Left ventricle myocardium superior (tissue), 1 donor: ENCODE measurements at places on chromosomes 3 and 15. TPM values are rescaled to one million over a fixed set of nuclear protein-coding genes. Genes with fewer than 3 reads are reported as not detected.

GRCh38 chr3:126342991-126343648, 14.1 kb downstream of the KLF15 start:
- DNase-seq, result no peak

DNA sequence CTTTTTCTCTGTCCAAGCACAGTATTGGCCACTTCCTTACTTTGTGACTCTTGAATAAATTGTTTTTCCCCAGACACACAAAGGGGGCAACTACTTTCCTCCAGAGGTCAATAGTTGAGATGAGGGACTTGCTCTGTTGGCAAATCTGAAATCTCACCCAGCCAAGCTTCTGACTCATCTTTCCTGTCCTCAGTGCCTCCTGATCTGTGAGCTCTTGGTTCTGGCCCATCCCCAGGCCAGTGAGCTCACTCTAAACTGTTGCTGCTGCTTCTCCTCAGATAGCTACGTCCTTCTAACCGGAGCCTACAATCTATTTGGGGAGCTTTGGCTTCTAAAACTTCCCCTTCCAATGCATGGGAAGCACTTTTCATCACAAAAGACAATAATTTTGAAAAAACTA, 50.0 kb upstream of the NMD3 start:
- peak; percentile 66 for DNase-seq

DNA sequence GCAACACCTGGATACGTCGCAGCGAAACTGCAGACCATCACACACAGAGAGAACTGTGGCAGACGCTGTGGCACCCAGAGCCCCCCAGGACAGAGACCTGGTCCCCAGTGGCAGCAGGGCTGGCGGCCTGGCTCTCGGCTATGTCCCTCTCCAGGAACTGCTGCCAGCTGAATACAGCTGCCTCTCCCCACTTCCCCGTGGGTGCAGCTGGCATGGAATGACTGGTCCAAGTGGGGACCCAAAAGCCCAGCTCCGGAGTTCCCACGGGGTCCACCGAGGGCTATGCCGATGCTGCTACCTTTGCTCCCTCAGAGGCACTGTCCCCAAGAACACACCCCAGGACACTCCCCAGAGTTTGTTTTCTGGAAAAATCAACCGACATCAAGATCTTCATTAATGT, 67.8 kb upstream of the GATA2 start:
- DNase-seq, result no peak

GRCh38 chr3:30658328-30659052, 52.1 kb downstream of the TGFBR2 start:
- DNase-seq, result no peak

GRCh38 chr15:75167588-75168350, 33.9 kb upstream of the C15orf39 start:
- no peak for DNase-seq

DNA sequence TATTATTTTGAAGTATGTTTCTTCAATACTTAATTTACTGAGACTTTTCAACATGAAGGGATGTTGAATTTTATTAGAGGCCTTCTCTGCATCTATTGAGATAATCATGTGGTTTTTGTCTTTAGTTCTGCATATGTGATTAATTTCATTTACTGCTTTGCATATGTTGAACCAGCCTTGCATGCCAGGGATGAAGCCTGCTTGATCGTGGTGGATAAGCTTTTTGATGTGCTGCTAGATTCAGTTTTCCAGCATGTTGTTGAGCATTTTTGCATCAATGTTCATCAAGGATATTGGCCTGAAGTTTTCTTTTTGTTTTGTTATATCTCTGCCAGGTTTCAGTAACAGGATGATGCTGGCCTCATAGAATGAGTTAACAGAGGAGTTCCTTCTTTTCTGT, 134.4 kb downstream of the RSRC1 start:
- DNase-seq, result no peak

- DNase-seq, result no peak
Measured at GRCh38 chr3:79161941-79162340, 605.9 kb downstream of the ROBO1 start.

DNA sequence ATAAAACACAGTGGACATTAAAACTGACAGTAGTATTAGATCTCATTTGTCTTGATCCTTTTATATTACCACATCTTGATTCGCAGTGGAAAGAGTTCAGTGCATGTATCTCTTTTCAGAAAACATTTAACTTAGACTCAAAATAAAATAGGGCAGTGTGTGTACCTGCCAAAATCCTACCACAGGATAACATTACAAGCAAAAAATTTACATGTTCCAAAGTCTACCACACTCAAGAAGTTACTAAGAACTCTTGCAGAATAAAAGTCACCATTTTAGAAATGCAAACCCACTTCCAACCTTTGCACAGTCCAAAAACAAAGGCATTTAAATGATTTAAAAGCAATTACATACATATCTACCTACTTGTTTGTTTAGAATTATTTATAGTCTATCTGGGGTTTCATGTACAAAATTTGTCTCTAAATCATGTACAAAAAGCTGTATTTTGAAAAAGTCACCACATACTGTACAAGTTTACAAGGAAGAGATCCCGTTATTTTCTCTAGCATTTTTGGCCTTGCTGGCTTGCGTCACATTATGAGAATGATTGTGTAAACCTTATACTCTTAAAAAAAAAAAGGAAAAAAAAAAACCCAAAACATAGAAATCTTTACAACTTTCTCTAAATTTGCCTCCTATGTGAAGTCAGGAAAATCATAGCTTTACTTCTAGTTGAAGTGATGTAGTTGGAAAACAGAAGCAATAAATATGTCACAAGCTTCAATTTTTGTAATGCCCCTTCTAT, 153.8 kb downstream of the ADAM10 start:
- DNase-seq, result no peak

- no peak for DNase-seq
Measured at GRCh38 chr3:64908251-64908685, 220.5 kb upstream of the ADAMTS9 start.

GABRR3 gene
- total RNA-seq, result not detected

IL17RB gene
- total RNA-seq, result 3.1 TPM

GRCh38 chr3:187983484-187984124, 170.4 kb upstream of the LPP start:
- peak; percentile 42 for DNase-seq

GOLGA8Q gene
- 1.1 TPM for total RNA-seq

DNA sequence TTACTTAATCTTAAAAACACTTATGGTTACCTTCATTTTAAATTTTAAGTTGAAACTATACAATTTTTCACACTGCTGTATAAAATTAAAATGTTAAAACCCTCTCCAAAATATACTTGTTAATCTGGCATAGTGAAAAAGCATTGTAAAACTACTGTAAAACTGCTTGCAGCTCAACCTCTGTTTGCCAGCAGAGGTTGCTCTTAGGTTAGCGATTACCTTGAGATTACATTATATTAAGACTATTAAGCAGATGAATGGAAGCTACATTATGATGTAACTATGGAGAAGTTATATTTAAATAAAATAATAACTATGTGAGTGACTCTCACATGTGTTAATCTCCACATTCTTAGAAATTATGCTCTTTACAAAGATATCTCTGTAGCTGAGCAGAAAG, 143.6 kb upstream of the SLITRK3 start:
- DNase-seq, result no peak

GRCh38 chr3:189355481-189356201, 183.9 kb downstream of the TPRG1 start:
- no peak for DNase-seq

GRCh38 chr3:154783521-154783931, 296.6 kb upstream of the MME start:
- DNase-seq, result no peak

INSYN1 gene
- total RNA-seq, result 168 TPM

CAMK2N2 gene
- total RNA-seq, result not detected

DNA sequence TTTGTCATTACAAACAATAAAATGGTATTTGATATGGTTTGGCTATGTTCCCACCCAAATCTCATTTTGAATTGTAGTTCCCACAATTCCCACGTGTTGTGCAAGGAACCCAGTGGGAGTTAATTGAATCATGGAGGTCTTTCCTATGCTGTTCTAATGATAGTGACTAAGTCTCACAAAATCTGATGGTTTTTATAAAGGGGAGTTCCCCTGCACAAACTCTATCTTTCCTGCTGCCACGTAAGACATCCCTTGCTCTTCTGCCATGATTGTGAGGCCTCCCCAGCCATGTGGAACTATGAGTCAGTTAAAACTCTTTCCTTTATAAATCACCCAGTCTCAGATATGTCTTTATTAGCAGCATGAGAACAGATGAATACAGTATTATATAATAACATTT, 15.4 kb upstream of the AADAC start:
- DNase-seq, result no peak

ZMYND10 gene
- total RNA-seq, result 0.07 TPM

DNA sequence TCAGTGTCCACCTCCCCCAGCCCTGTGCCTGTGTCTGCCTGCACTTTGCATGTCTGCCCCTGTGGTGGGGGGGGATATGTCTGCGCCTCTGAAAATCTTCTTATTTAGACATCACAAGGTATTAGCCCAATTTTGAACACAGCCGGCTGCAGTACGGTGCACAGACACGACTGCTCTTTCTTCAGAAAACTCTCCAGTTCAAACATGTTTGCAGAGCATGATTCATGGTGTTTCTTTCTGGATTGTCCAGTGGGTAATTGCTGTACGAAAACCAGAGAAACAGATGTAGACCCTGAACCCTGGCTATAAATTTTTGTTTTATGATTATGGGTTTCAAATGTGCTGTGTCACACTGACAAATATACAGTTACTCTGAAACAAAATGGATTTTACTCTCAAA, 3.4 kb upstream of the RARB start:
- no peak for DNase-seq

DNA sequence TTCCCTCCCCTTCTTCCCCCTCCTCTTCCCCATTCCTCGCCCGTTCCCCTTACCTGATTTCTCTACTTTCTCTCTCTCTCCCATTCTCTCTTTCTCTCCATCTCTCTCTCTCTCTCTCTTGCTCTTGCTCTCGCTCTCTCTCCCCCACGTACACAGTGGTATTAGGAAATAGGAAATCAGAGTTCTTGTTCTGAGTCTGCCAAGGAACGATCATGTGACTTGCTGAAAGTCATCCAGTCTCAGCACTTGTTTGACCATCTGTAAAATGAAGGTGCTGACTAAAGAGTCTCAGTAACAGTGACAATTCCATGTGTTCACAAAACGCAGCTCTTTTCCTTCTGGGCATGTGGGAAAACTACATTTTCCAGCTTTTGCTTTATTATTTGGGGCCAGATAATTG, 445.0 kb upstream of the TGFBR2 start:
- no peak for DNase-seq

TLE3 gene
- total RNA-seq, result 12.8 TPM

PSTPIP1 gene
- total RNA-seq, result 2.4 TPM

CDCP1 gene
- 0.30 TPM for total RNA-seq

- peak; percentile 69 for DNase-seq
Measured at GRCh38 chr15:61186905-61187741, 42.0 kb downstream of the RORA start.
